CD4-positive, alpha-beta T cell treated with Interleukin-4 for 1 hour (primary cell): ENCODE measurements at places on chromosomes 2 and 18.

DNA sequence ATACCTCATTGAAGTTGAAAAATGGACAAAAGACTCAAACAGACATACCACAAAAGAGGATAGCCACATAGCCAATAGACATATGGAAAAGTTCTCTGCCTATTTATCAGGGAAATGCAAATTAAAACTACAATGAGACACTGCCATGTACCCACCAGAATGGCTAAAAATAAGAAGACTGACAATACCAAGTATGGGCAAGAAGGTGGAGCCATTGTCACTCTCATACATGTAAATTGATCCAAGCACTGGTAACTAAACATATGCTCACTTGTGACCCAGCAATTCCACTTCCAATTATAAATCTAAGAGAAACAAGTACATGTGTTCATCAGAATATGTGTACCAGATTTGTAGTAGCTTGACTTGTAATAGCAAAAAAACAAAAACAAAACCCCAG is 4.6 kb downstream of the LOXHD1 start:
- DNase-seq: no peak

- no peak for DNase-seq
Measured at GRCh38 chr2:238254095-238254723, 14.4 kb upstream of the HES6 start.

DNA sequence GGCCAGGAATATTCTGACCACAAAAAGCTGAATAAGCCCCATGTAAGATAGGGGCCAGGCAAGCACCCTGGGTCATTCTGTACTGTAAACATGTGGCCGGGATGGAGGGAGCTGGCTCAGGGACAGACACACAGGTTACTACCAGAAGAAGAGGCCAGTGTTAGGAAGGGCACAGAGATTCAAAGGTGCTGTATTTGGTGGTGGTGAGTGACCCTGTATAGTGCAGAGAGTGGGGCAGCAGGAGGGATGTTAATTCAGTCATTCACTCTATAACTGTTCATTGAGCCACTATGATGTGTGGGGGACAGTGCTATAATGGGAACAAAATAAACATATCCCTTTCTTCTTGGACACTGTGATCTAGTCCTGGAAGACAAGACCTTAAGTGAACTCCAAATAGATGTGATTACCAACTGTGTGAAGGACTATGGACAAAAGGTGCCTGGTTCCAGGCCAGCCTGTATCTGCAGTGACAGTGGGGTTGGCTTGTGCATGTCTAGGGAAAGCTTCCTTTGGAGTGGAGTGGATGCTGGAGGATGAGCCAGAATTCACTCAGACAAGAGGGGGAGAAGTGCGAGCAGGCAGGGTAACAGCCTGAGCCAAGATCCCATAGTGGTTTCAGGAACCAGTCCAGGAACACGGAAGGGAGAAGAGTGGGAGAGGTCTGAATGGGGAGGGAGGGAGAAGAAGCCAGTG is 8.3 kb downstream of the MOCOS start:
- no peak for DNase-seq

DNA sequence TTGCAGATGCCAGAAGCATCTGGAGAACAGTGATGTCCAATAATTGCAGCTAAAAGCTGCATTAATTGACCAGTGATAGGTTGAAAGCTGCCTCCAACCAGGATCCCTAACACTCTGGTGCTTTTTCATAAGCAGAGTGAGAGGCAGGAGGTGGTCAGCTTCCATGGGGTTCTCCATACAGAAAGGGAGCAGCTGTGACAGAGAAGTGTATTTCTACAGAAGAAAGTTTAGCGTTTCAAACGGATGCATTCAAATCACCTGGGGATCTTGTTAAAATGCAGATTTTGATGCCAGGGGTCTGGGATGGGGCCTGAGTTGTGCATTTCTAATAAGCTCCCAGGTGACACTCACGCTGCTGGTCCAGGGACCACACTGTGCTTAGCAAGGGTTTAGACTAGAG is 216.5 kb upstream of the NRP2 start:
- no peak for DNase-seq

DNA sequence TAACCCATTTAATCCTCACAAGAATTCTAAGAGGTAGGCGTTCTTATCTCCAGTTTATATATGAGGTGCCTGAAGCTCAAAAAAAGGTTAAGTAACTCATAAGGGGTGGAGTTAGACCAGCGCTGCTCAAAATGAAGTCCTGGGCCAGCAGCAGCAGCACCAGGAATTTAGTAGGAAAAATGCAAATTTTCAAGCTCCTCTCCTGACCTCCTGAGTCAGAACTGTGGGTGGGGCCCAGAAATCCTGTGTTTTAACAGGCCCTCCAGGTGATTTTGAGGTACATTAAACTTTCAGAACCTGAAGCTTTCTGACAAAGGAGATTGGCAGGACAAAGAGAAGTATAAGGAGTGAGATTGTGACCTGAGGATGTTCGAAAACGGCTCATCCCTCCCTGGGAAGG is 66.0 kb upstream of the CCDC85A start:
- no peak for DNase-seq

DNA sequence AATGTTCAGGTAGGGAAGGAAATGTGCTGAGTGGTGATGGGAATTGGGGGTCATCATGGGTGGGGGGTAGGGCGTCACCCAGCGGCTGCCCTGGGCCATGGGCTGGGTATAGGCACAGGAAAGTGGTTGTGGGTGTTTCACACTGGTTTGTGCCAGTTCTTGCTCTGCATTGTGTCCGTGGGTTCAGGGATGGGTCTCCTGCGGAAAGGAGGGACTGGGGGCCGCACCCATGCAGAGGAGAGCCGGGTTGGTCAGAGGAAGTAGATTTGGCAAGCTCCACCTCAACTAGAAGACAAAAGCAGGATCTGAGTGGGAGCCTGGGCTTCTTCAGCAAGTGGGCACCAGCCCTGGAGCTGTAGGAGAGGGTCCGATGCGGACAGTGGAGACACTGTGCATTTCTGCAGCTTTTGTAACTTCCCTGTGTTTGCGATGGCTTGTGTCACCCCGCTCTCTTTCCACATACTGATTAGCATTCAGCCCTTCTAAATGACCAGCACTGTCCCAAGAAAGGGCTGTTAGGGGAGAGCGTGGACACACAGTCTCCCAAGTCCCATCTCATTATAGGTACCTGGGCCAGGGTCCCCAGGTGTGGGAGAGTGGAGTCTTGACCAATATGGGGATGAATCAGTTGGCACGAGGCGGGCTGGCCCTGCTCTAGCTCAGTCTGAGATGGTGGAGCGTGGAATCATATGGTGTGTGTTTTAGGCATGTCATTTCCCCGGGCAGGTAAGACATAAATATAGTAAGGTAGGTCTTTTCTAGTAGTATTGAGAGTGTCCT is 67.2 kb downstream of the LRRFIP1 start:
- DNase-seq: peak; percentile 67

DNA sequence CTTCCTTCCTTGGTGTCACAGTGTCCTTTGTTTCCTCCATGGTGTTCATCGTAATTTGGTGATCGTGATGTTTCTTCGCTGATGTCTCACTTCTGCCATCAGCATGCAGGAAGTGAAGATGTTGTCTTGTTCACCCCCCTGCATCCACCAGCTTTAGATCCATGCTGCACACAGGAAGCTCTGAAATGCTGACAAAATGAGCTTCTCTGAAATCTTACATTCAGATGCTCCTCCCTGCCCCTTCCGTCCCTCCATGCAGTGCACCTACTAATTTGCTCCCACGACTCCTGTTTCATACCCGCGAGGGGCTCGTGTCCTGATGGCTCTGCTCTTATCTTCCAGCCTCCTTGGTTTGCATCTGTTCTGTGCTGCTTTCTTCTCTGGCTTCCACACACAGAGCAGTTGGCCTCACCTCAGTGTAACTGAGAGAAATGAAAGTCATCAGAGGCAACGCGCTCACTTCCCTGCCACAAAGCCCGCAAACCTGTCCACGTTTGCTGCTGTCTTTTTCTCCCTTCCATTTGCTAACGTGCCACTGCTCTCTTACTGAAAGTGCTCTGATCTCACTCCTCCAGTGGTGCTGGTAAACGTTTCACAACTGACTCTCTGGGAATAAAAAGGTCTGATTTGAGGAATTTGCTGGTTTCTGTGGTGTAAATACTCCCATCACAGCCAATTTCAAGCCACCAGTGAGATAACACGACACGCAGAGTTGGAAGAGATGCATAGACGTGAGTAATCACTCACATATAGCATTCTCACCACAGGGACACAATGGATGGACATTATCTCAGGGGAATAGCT is 41.0 kb upstream of the MGAT4A start:
- DNase-seq: peak; percentile 83

DNA sequence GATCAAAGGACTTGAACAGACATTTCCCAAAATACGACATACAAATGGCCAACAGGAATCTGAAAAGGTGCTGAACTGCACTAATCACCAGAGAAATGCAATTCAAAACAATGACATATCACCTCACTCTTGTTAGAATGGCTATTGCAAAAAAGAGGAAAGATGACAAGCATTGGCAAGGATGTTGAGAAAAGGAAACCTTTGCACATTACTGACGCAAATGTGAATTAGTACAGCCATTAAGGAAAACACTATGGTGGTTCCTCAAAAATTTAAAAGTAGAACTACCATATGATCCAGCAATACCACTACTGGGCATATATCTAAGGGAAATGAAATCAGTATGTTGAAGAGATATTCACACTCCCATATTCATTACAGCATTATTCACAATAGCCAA is 57.7 kb upstream of the ASPRV1 start:
- no peak for DNase-seq

- DNase-seq: no peak
Measured at GRCh38 chr2:30354621-30355020, 92.4 kb upstream of the LCLAT1 start.
